ENCODE measurements at places on chromosomes 12 and 14.
A peak's percentile ranks its signal among the peaks of the same experiment; 100 is the strongest.

DNA sequence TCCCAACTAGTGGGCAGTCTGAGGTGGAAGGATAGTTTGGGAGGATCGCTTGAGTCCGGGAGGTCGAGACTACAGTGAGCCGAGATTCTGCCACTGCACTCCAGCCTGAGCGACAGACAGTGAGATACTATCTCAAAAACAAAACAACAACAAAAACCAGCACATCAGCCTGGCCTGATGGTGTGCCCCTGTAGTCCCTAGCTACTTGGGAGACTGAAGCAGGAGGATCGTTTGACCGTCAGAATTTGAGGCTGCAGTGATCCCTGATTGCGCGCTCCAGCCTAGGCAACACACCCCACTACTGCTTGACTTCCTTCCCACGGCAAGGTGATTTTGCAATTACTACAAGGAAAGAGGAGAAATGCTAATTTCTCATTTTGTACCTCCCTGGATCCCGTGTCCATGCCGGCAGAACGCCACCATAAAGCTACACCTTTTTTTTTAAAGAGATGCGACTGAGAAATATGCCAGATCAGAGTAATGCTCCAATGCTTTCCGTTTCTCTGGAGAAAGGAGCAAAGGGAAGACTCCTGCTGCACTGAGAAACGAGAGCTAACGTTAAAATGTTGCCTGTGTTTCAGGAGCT, 672 bp upstream of the SCFD1 start:
- no peak for DNase-seq

DNA sequence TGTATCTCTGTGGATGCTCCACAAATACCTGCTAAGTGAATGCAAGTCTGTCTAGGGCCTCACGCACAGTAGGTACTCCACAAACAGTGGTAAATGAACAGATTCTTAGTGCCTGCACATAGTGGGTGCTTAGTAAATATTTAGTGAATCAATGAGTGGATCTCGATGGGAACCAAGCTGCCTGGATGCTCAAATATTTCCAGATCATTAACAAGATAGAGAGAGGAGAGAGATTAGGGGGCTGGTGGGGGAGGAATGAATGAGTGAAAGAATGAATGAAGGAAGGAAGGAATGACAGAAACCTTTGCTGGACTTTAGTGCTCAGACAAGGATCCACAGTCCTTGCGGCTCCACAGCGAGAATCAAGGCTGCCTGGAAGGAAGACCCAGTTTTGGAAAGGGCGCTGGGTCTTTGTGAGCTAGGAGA, 118.2 kb downstream of the SCARB1 start:
- DNase-seq: no peak

- DNase-seq: no peak
These were observed 44.5 kb upstream of the BCL11B start for GRCh38 chr14:99316281-99317163.

DNA sequence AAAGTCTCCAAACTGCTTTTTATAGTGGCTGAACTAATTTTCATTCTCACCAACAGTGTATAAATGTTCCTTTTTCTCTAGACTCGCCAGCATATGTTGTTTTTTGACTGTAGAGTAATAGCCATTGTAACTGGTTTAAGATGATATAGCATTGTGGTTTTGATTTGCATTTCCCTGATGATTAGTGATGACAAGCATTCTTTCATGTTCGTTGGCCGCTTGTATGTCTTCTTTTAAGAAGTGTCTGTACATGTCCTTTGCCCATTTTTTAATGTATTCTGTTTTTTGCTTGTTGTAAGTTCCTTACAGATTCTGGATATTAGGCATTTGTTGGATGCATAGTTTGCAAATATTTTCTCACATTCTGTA, 404.9 kb downstream of the FLRT2 start:
- DNase-seq: no peak

DNA sequence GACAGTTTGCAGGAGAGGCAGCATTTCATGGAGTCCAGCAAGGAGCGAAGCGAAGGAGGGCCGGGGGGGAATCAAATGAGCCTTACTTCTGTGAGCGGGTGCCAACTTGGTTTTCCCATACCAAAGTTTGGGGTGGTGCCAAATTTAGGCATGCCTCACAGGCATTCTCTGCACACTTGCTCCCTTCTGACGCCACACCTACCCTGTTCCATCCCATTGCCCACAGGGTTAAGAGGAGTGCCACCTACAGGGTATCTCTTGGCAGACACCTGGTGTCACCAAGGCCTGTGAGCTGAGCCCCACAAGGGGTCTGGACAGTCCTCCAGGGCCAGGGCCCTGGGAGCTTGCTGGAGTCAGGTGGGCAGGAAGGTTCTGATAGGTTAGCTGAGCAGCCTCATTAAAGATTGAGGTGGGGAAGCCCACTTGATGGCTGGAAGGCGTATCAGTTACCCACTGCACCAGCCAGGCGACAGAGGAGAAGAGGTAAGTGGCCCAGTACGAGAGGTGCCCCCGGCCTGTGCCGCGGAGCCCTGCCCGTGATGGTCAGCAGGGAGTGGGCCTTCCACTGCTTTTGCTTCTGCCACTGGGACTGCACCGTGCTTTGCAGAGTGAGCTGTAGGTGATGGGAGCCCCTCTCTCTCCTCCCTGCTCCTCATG, 45.2 kb downstream of the DEGS2 start:
- no peak for DNase-seq

DNA sequence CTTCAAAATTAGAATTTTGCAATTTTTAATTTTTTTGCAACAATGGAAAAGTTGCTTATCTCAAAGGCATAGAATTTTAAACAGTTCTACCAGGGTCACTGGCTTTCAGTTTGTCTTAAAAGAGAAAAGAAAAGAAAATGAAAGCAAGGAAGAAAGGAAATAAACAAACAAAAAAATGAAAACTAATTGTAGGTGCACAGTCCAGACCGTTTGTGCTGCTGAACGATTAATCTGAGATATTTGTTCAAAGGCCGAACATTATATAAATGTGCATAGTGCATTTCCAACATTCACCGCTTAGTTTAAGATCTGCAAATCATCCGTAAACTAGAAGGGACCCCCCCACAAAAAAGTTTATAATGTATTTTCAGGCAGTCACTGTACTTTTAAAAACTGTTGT, 5.5 kb upstream of the OTX2 start:
- DNase-seq: no peak

- DNase-seq: no peak
These were observed 804.5 kb downstream of the NRXN3 start for GRCh38 chr14:78974691-78975090.

- DNase-seq: no peak
These were observed 340.0 kb upstream of the STXBP6 start for GRCh38 chr14:25389948-25390347.

- DNase-seq: no peak
These were observed 166.9 kb upstream of the ATXN7L3B start for GRCh38 chr12:74370608-74371216.

DNA sequence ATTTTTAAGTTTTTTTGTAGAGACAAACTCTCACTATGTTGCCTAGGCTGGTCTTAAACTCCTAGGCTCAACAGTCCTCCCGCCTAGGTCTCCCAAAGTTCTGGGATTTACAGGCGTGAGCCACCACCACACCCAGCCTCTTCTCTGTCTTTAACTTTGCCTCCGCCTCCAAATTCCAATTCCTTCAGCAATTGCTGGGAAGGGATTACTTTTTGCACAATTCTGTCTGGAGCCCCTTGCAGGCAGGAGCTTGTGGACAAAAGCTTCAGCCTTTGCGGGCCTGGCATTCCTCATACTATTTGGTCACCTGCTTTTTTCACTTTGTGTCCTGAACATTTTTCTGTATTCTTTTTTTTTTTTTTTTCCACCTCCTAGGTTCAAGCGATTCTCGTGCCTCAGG, 26.0 kb downstream of the SH2B3 start:
- no peak for DNase-seq

DNA sequence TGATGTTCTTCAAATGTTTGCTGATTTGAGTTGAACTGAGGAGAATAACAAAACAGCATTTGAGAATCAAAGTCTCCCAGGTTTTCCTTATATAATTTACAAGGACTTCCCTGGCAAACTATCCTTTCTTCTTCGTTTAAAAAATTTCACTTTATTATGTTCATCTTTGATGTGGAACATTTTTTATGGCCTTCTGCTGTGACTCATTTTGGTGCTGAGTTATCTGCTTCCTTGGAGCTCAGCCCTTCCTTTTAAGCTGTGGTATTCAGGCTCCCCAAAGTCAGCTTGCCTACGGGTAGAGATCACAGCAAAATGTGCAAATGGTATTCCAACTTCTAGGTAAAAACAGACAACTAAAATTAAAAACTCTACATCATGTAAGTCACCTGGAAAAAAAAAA, 1.4 kb upstream of the ANO4 start:
- DNase-seq: no peak

DNA sequence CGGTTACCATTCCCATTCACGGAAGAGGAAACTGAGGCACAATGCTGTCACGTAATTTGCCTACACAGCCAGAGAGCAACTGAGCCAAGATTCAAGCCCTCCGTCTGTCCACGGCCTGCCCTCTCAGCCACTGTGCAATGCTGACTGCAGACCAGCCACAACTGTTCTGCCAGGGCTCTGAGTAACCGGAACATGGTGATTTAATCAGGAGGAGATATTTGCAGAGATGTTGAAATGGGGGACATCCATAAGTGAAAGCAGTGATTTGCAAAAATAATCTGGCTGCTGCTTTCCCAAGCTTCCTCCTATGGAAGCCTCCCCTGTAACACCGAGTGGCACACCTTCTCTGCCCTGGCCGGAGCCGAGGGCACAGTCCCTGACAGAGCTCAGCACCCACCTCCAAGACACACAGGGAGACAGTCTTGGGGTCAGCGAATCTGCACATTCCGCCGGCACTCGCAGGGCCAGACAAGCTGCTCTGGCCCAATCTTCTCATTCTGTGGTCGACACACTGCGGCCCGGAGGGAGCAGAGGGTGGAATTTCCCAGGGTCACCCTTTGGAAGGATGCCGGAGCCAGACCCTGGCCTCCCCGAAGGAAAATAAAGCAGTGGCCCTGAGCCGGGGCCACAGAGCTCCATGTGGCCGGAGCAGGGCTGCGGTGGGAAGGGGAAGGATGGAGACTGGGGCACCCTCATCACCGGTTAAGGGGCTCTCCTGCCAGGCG, 158.2 kb upstream of the DIO3 start:
- no peak for DNase-seq

GRCh38 chr14:46325157-46325556, 326.4 kb downstream of the RPL10L start:
- no peak for DNase-seq

DNA sequence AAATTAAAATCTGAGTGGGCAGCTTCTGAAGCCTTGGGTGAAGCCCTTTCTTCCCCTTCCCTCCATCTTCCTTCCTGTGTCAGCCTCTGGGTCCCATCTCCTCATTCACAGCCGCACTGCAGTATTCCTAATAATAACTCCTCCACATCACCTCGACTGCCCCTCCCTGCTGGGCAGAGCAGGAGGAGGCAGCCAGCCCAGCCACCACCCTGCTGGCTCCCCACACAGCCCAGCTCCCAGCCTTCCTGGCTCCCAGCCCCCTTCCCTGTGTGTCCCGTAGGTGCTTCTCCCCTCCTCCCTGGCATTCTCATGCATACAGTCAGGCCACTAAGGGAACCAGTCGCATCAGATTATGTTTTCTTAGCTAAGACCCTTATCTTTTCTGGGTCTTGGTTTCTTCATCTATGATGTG, 3.7 kb downstream of the IFFO1 start:
- DNase-seq: no peak

DNA sequence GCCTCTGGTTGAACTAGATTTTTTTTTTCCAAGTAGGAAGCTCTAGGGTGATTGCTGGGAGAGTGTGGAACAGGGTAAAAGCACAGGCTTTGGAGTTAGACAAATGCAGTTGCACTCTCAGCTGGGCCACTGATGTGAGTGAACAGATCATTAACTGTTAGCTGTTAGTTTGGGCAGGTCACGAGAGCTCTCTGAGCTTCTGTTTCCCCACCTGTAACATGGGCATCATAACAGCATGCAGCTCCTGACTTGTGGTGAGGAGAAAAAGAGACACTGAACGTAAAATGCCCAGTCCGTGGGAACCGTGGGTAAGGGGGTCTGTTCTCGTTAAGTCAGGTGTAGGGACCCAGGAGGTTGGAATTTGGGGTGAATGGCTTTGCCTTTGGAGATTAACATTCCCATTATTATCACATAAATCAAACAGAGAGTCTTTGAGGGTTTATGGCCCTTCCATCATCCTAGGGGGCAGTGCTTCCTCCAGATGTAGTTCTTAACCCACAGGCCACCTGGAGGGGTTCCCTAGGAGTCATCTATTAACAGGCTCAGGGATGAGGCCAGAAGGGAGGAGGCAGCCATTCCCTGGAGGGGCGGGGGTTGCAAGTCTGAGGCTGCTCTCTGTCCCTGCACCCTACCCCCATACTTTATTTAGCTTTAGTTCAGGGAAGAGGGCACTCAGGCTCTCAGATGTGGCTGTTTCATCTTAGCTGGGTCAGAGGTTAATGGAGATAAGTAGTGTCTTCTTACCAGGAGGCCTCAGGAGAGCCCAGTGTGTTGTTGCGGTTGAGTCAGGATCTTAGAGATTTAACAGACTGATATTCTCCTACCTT, 135.2 kb downstream of the DACT1 start:
- DNase-seq: peak; percentile 45
